ENCODE measurements at places on chromosomes 12 and 14. TPM values are rescaled to one million over a fixed set of nuclear protein-coding genes. Genes with fewer than 3 reads are reported as not detected.

The DIO2 gene
- total RNA-seq: 3.3 TPM

- DNase-seq: no peak
These were observed 9.5 kb upstream of the BEST3 start for GRCh38 chr12:69708649-69709048.

DNA sequence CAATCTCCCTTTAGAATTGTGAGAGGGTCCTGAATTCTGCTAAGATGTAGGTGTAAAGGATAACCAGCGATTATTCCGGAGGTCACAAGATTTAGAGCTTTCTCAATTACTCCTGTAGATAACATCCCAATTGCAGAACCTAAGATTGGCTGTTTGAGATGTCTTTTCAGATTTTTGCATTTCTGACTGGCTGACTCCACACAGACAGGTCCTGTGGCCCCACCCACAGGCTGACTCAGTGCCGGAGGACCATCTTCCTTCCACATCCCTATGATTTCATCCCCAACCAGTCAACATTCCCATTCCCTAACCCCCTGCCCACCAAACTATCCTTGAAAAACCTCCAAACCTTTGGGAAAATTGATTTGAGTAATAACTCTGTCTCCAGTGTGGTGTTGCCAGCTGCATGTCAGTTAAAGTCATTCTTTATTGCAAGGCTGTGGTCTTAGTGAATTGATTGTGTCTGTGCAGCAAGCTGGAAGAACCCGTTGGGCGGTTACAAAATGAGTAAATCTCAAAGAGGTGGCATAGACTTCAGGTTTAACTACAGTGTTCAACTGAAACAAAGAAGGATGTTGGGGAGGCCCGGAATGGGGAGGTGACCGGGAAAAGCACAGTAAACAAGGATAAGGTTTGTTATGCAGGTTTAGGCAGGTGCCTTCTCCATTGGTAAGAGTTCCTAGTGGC is 10.6 kb downstream of the FNTB start:
- DNase-seq: no peak

The GLI1 gene
- total RNA-seq: 0.13 TPM

DNA sequence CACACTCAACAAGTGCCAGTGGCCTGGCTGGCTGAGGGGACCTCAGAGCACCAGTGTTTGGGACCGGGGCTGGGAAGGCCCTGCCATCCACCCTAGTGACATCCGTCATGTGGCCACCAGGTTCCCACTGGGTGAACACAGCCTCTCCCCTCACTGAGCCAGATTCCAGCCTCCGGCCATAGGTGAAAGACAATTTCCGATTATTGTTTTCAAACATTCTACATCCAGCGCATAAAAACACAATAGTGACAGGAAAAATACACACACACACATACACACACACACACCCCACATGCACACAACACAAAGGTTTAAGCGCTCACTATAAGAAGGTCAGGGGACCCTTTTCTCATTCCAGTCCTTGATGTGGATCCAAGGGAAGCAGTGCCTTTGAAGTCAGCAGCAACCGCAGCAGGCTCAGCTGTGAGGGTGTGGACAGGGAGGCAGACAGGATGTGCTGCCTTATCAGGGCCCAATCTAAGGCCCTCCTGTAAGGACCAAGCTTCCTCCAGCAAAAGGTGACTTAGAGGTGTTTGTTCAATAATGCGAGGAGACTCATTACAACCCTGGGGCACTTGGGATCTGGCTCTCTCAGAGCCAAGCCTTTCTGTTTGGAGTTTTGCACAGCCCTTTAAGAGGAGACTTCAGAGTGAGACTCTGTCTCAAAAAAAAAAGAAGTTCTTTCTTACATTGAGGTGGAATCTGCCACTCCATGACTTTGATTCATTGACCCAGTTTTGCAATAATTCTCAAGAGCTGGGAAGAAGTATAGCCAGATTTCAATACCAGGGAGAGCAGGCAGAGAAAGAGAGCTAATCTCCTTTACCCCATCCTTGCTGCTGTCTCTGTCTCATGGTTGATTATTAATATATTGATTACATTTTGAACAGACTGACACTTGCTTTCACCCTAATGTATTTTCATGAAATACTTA is 227.8 kb downstream of the ZFP36L1 start:
- DNase-seq: peak; percentile 24

DNA sequence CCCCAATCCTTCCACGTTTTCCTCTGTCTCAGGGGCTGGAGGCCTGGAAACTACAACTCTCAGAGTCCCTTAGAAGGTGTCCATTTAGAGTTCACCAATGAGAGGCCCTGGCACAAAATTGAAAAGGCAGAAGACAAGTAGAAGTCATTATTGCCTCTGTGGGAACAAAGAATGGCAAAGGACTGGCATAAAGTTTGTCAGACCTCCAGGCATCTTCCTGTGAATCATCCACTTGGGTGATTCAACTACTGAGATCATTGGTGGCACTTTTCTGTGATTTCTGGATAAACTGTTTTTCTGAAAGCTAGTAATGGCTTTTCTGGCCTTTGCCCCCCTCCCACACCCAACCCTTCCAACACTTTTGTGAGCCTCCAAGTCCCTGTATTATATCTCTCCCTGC is 42.6 kb upstream of the C12orf42 start:
- no peak for DNase-seq

The MOAP1 gene
- total RNA-seq: 18.7 TPM

The TMEM63C gene
- total RNA-seq: 0.51 TPM

- DNase-seq: no peak
These were observed 65.8 kb downstream of the PITPNM2 start for GRCh38 chr12:123085066-123085465.

DNA sequence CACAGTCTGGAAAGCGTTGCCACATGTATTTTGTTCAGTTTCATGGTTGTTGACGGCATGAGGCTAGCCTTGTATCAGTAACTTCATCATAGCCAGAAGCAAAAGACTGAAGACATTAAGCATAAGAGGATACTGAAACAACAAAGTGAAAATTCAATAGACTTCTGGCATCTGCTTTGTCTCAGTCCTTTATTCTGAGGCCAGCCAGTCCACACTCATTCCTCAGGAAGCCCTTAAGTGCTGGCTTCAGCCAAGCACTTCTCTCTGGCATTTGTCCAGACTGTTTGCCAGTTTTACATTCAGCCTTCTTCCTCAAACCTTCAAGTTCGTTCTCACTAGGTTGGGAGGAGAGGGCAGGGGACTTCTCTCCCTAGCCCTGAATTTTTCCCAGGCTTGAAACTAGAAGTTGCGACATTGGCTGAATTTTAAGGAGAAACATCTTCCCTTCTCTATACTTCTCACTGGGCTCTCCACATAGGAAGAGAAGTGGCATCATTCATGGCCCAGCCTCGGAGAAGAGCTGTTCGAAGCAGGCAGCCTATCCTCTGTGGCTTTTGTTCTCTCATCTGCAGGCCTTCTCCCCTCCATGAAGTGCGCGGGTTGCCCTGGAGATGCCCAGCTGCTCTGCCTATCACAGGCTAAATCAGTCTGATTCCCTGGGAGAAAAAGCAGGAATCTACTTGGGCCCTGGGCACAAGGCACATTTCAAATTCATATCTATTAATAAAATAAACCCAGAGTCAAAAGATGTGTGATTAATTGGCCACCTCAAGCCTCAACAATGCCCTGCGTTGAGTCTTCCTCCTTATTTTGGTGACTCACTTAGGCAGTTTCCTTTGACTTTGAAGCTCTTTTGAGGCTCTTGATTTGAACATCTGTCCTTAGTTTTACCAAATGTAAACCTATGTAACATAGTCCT is 130.9 kb upstream of the PLEKHA5 start:
- no peak for DNase-seq

- peak; percentile 82 for DNase-seq
These were observed 3.1 kb downstream of the CACNA2D4 start for GRCh38 chr12:1915082-1915968.

DNA sequence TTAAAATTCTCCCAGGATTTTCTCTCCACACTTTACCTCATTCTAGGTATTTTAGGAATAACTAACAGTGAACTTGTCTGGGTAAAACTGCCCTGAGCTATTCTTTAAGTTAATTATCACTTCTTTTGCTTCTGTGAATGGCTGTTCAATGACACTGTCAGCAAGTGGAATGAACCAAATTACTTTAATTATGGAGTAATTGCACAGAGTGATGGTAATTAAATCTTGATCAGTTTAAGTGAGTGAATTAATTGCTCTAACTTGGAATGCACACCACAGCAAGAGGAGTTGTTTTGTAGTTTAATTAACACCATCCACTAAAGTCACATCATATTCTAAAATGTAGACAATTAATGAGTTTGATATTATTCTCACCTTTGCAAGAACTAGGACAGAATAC is 36.2 kb upstream of the TMEM260 start:
- no peak for DNase-seq

DNA sequence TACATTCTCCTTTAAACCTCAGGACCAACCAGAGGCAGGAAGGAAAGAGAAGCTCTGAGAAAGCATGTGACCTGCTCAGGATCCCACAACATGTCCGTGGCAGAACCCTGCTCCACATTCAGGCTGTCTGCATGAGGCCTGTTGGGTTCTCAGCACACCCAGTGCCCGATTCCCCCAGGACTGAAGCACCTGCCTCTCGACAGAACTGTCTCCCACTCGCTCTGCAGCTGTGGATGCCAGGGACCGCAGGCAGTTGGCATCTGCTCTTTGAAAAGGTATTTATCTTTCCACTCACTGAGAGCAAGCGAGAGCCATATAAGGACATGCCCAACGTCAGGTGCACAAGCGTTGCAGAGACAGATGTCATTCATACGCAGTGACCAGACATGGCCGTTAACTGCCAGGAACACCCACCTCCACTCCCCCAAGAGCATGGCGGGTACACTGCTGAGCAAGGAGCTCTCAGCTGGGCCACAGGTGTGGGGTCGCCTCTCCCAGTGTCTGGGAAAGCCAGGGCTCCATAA is 18.9 kb downstream of the PITPNM2 start:
- no peak for DNase-seq

Measured in mesenteric fat pad (tissue), 1 donor.